ENCODE measurements at places on chromosomes 6 and 20. TPM values are rescaled to one million over a fixed set of nuclear protein-coding genes. Genes with fewer than 3 reads are reported as not detected.

DNA sequence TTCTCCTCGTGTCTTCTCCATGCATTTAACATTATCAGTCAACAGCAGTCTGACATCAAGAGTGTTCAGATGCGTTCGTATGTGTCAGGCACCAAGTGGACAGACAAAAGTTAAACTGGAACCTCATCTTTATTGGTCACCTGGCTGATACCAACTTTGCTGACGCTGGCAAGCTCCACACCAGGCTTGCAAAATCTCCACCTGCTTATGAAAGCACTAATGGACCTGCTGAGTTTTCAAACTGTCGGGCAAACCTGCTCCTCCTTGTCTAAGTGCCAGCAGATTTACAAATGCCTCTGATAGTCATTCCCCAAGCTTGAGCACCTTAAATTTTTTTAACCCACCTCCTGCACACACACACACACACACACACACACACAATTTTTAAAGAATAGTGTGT, 27.9 kb upstream of the DSP start:
- no peaks in the 10 kb centered on the region for H3K4me1 ChIP-seq
- DNase-seq: no peak
- no peak overlapping the region for H3K27ac ChIP-seq
- no peaks in the 10 kb centered on the region for H3K36me3 ChIP-seq
- H3K4me3 ChIP-seq: no peak overlapping the region

DNA sequence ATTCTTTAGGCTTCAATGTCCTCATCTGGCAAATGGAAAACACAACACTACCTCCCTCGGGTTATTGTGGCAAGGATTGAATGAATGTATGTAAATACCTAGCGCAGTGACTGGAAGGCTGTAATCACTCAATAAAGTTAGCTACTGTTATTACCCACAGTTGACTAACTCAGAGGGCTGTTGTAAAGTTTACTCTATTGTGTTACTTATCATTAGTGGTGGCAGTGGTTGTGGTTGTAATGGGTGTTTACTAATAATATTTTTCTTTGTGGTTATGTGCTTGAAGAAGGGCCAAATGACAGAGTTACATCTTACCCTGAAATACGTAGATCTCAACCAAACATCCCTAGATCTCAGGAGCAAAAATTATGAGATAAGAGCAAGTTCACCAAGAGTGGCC, 42.0 kb upstream of the PXDC1 start:
- H3K27ac ChIP-seq: no peak overlapping the region
- no peaks in the 10 kb centered on the region for H3K36me3 ChIP-seq
- no peaks in the 10 kb centered on the region for H3K4me1 ChIP-seq
- H3K4me3 ChIP-seq: no peak overlapping the region

GRCh38 chr6:13883966-13884365, 40.8 kb upstream of the RNF182 start:
- H3K4me1 ChIP-seq: no peaks in the 10 kb centered on the region
- H3K27ac ChIP-seq: no peak overlapping the region
- H3K36me3 ChIP-seq: no peaks in the 10 kb centered on the region
- DNase-seq: no peak

- peaks cover 37% of the 10 kb centered on the region for H3K4me1 ChIP-seq
- no peaks in the 10 kb centered on the region for H3K27me3 ChIP-seq
- H3K4me3 ChIP-seq: no peak overlapping the region
- peaks cover 24% of the 10 kb centered on the region for H3K36me3 ChIP-seq
- no peak overlapping the region for H3K27ac ChIP-seq
Measured at GRCh38 chr6:69792292-69792691, 4.5 kb downstream of the LMBRD1 start.

DNA sequence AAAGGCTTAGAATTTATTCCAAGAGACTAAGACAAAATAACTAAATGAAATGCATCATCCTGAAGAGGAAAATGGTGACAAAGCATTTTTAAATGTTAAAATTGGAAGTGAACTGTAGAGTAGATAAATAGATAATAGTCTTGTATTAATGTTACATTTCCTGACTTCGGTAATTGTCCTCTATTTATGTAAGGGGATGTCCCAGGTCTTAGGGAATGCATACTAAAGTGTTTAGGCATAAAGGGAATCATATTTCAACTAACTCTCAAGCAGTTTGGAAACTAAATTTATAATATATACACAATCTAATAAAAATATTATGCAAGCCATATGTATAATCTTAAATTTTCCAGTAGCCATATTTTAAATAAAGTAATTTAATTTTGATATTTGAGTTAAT, 159.3 kb downstream of the WDR27 start:
- DNase-seq: no peak
- peaks cover 2% of the 10 kb centered on the region for H3K36me3 ChIP-seq
- H3K4me1 ChIP-seq: no peaks in the 10 kb centered on the region
- peaks cover 1% of the 10 kb centered on the region for H3K27me3 ChIP-seq

DNA sequence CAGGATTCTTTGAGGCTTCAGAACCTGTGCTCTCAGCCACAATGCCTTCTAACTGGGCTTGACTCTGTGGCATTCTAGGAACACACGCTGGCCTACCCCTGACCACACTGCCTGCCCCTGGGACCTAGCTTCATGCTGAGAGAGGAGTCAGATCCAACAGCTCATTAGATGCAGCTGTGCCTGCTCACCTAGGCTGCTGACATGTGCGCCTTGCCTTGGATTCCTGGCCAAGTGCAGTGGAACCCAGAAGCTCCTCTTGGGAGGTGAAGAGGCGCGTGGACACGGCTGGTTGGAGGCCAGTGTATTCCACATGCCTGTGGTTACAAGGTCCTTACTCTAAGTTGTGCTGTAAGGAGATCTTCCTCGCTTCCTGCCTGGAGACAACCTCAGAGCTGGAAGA, 24.7 kb upstream of the KCNK16 start:
- peaks cover 11% of the 10 kb centered on the region for H3K4me1 ChIP-seq
- H3K27me3 ChIP-seq: no peaks in the 10 kb centered on the region
- no peaks in the 10 kb centered on the region for H3K36me3 ChIP-seq
- DNase-seq: no peak
- H3K4me3 ChIP-seq: no peak overlapping the region

- no peak overlapping the region for H3K27ac ChIP-seq
- H3K4me3 ChIP-seq: no peak overlapping the region
- H3K4me1 ChIP-seq: peaks cover 16% of the 10 kb centered on the region
- no peaks in the 10 kb centered on the region for H3K27me3 ChIP-seq
Measured at GRCh38 chr6:30754631-30755030, 10.3 kb upstream of the IER3 start.

GPLD1 gene
- 0.10 TPM for total RNA-seq

SYNGAP1 gene
- 44.9 TPM for total RNA-seq

TCP11 gene
- total RNA-seq: not detected

Data from activated CD4-positive, alpha-beta T cell treated with anti-CD3 and anti-CD28 coated beads, Interleukin-2, amount 10 ng/mL, durations not matched to agents 7 days and 5 days (primary cell).